ENCODE measurements at places on chromosomes 1 and 21.

DNA sequence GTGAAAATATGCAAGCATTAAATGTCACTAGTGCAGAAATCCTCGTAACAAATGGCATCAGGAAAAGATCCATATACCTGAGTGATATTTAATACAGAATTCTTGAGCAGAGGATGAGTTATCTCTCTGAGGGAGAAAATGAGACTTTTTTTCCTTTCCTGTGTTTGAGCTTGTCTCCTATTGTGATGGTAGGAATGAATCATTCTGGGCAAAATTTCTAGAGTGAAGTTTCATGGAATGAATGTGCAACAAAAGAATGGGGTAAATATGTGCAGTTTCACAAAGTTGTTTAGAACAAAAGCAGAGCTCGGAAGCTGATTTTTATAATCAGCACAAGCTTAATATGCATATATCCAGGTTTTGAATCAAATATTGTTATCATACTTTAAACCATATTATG, 4.6 kb downstream of the CTPS1 start:
- no peak for DNase-seq

- no peak for DNase-seq
Observed at GRCh38 chr1:186894415-186894814, 65.7 kb downstream of the PLA2G4A start.

GRCh38 chr1:33392639-33393038, 38.3 kb downstream of the PHC2 start:
- DNase-seq = no peak

DNA sequence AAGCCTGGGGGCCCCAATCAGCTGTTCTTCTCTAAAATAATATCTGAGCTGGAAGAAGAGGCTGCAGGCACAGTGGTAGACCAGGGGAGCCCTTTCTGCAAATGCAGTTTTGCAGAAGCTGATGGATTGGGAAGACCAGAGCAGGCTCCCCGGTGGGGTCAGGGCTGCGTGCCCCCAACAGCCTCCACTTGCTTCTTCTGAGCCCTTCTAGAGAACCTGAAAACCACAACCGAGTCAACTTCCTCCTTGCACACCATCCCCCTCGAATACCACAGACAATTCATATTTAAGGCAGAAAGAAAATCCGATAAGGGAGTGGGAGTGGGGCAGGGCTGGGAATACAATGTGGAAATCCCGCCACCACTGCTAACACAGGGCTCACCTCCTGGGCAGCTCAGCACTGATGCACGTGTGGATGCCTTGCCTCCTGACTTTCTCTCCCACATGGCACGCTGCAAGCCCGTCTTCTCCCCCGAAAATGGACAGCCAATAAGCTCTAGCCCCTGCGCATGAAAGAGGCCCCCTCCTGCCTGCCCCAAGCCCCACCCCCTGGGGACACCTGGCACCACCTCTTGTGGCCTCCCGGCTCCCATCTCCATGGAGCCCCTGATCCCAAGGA, 25.4 kb upstream of the ALDH4A1 start:
- no peak for DNase-seq

DNA sequence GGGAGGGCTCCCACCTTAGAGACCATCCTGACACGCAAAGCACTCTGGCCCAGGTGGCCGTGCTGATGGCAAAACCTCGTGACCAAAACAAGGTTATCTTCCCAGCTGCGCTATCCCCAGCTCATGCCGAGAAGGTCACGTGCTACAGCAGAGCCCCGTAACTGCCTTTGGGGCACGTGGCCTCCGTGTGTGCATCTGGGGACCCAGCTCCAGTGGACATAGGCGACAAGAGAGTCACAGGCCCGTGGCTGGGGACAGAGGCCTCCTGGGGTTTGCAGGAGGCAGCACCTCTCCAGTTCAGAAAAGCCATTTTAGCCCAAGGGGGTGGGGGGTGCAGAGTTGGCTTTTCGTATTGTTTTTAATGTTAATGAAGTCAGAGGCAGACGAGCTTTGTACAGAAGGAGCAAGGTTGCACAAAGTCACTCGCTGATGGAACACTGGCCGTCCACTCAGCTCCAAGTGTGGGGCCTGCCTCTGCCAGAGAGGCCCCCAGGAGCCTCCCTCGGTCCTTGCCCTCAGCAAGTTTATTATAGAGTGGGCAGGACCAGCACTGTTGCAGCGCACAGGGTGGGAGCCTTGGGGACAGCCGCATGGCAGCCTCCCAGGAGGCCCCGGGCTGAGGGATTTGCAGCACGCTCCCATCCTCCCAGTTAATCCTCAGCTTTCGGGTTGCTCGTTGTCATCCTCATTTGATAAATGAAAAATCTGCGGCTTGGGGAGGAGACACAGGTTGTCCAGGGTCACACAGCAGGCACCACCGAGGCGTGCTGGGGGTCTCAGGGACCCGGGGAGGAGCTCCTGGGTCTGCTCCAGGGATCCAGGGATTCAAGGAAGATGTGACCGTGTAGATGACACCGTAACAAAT, 8.0 kb upstream of the PDE9A start:
- no peak for DNase-seq

DNA sequence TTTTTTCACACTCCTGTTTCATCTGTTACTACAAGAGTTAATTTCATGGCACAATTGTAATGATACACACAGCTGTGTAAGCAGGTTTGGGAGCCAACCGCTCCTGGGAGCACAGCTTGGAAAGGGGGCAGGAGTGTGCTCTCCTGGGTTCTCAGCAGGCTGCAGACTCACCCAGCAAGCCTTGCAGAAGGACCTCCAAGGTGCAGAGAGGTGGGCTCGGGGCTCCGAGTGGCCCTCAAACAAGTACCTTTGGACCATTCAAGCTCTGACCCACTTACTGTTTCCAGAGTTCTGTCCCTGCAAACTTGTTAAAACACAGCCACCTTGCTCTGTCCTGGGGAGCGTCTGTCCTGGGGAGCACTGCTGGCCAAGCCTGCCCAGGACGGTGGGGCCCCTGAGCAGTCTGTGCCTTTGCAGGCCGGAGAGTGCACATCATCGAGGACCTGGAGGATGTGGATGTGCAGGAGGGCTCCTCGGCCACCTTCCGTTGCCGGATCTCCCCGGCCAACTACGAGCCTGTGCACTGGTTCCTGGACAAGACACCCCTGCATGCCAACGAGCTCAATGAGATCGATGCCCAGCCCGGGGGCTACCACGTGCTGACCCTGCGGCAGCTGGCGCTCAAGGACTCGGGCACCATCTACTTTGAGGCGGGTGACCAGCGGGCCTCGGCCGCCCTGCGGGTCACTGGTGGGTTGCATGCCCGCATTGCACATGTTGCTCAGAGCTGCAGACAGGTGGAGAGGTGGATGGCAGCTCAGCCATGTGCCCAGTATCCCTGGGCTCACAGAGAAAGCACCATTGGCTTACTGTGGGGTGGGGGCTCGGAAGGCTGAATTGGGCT, 78.0 kb downstream of the OBSCN start:
- DNase-seq = no peak

DNA sequence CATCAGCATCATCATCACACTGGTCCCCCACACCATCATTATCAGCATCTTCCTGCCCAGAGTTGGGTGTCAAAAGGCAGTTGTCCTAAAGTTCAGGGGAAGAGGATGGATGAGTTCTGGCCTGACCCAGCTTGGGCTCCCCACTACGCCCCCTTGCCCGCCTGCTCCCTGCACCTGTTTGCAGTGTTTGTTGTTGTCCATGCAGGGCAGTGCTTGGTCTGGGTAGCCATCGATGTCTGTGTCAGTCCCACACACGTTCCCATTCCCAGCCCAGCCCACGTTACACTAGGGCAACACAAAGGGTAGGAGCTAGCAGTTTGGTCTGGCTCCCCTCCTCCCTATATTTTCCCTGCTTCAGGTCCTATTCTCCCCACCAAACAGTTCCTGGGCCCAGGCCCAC, 6.8 kb downstream of the THBS3 start:
- no peak for DNase-seq

GRCh38 chr1:148379697-148380096, 103.4 kb downstream of the PPIAL4G start:
- DNase-seq = no peak

DNA sequence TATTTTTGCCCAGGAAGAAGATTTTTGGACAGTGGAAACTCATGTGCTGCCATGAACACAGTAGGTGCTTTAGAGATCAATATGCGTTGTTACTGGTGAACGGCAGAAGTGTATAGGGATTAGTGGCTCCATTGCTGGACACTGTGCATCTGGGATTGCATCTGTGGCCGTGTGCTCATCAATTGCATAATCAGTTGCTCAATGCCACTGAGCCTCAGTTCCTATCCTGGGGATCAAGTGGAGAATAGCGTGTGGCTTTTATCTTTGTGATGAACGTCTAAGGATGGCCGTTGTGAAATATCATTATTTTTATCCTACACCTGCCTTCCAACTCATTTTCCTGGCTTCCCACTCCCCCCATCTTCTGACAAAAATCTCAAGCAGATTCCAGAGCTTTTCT, 5.4 kb downstream of the TNN start:
- DNase-seq = no peak

GRCh38 chr1:53142226-53142853, at the start of gene SLC1A7:
SLC1A7 (minus strand) TSS chr1:53142638; CDS start chr1:53142449, 189 bp downstream.
- no peak for DNase-seq

DNA sequence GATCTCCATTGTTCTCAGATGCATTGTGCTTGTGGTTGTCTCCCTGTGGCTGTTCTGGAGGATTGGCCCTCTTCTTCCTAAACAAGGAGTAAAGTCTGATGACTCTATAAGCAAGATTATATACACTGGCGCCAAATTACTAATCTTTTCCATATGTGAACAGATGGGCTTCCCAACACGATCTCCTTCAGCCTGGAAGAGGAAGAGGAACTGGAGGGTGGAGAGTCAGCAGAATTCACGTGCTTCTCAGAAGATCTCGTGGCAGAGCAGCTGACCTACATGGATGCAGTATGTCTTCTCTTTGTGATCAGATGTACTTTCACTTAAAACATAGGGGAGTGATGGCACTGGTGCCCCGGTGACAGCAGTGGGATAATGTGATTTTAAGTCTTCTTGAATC, 78.7 kb downstream of the RGL1 start:
- DNase-seq = no peak

- no peak for DNase-seq
Observed at GRCh38 chr1:31549809-31550620, 26.3 kb upstream of the TINAGL1 start.

DNA sequence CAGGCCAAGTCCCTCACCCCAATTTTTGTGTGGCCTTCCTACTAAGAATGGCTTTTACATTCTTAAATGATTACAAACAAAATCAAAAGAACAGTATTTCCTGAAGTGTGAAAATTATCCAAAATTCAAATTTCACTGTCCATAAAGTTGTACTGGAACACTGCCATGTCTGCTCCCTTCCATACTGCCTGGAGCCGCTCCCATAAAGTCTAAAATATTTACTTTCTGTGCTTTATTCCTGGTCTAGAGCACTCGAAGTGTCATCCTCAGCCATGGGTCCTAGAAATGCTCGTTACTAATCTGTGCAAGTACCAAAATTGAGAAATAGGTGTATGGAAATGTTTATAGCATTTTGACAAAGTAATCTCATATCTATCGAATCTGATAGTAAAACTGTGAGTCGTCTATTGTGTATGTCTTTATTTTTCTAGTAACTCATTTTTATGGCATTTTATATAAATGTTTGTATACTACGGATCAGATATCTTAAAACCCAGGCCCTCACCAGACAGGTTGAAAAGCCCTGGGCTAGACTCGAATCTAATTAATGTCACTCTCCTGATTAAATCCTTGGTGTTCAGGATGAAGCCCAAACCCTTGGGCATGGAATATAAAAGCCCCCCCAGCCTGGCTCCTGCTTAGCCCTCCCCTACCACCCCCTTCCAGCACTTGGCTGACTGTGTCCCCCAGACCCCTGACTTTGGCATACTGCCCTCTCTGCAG, 4.9 kb downstream of the LBR start:
- no peak for DNase-seq

- DNase-seq = no peak
Observed at GRCh38 chr1:212037900-212038299, 2.4 kb downstream of the DTL start.

GRCh38 chr1:186974774-186975181, 146.0 kb downstream of the PLA2G4A start:
- DNase-seq = no peak

- DNase-seq = no peak
Observed at GRCh38 chr1:17739050-17739449, 16.1 kb upstream of the ACTL8 start.

GRCh38 chr1:111582016-111582415, 37.6 kb upstream of the RAP1A start:
- DNase-seq = no peak

DNA sequence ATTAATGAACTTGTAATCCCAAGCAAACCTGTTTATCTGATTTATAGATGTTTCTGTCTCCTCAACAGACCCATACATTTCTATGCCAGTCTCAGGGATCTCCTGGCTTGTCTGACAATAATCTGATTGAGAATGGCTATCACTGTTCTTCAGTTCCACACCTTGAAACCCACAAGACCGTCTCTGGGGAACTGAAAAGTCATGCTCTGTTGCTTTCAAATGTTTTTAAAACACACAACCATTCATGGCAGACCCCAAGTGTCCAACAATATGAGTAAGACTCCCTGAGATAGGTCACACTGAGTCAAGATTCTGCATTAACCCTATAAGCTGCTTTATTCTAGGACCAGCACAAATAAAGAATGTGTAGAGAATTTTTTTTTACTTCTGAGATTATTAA, 611.2 kb upstream of the PLXNA2 start:
- no peak for DNase-seq

GRCh38 chr1:196152975-196153374, 455.3 kb downstream of the KCNT2 start:
- no peak for DNase-seq

DNA sequence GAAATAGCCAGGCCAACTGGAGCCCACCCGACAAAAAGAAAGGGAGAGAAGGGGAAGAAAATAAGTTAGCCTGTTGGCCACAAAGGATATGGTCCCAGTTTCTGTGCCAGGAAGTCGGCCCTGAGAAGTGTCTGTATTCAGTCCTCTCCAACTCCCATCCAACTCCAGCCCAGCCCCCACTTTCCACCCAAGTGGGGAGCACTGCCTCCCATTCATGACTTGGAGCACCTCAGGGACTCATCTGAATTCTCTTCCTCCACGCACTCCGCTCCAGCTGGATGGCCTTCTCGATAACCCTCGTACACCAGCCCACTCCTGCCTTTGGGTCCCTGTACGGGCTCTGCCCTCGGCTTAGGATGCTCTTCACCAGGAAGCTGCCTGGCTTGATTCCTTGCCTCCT, 2.0 kb upstream of the WNT2B start:
- no peak for DNase-seq

- no peak for DNase-seq
Observed at GRCh38 chr1:8962812-8963530, 17.3 kb downstream of the CA6 start.

DNA sequence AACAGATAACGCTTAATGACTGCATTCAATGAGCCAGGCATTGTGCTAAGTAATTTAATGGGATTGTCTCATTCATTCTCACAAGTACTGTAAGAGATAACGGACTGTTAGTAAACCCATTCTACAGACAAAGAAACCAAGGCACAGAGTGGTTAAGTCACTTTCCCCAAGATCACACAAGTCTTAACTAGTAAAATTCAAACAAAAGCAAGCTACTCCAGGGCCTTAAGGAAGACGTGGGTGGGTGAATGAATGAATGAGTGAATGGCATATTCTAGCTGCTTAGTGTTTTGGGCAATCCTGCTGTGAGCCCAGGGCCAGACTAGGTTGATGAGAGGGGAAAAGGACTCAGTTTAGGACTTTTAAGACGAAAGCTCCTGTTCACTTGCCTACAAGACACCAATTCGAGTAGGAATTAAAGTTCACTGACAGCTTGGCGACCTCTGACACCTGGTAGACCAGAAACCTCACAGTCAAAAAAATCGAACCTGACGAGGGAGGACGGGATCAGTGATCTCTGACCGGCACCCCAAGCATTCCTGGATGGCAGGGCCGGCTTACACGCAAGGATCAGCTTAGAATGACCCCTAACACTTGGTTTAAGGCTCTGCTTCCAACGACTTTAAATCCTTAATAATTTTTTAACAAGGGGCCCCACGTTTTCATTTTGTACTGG, 557 bp downstream of the EMC1 start:
- no peak for DNase-seq
